Astrocyte of the spinal cord (primary cell): ENCODE measurements at places on chromosomes 16 and 17.

GRCh38 chr17:2782055-2782454 is 14.2 kb upstream of the RAP1GAP2 start:
- DNase-seq: peak; percentile 16

DNA sequence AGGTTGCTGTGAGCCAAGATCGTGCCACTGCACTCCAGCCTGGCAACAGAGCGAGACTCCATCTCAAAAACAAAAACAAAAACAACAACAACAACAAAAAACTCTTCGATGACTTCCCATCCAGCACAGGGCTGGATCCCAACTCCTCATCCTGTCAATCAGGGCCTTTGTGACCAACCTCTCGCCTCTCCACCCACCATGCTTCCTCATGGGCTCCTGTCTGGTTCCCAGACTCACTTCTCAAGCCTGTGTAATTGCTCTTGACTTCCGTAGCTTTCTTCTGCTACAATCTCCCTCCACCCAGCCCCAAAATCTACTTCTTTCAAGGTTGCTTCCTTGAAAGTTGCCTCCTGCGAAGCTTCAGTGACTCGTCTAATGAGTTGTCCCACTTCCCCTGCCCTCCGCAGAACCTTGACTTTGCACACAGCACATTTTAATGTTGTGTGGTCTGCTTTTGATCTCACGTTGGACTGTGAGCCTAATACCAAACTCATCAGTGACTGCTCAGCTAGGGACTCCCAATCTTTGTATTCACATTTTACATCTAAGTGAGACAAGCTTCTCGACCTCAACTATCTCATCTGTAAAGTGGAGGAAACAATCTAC is 936 bp upstream of the RASL10B start:
- DNase-seq: no peak

GRCh38 chr17:49365667-49366066 is 3.6 kb upstream of the ZNF652 start:
- DNase-seq: peak; percentile 13

DNA sequence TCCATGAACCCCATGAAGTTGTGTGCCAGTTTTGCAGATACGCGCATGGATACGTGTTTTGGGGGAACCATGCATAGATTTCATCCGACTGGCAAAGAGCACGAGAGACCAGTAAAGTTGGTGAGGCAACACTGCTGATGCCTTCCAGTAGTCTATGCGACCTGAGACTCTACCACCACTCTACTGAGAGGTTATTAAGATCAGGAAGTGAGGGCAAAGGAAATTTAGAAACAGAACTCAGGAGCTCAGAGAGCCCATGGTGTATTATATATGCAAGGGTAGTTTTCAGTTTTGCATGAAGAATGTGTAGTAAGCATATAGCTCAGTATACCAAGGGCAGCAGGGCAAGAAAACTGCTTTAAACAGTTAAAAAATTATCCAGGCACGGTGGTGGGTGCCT is 4.2 kb downstream of the SLX4 start:
- DNase-seq: no peak

GRCh38 chr17:46002311-46002972 is 3.4 kb downstream of the STH start:
- DNase-seq: peak; percentile 59

DNA sequence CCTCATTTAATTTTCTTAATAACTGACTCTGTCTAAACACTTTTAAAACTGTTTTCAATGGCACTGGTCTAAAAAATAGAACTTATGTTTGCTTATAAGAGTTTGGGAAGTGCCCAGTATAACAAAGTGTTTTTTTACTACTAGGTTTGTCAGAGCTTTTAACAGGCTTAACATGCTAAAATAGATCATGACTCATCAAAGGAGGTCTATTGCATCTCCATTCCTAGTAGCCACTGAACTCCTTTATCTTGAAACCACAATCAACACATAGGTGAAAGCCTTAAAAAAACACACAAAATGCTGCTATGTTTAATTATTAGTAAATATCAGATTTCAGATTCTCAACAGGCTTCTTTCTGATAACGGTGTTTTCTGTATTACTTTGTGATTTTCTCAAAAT is 196.4 kb upstream of the KIF2B start:
- DNase-seq: peak; percentile 78

DNA sequence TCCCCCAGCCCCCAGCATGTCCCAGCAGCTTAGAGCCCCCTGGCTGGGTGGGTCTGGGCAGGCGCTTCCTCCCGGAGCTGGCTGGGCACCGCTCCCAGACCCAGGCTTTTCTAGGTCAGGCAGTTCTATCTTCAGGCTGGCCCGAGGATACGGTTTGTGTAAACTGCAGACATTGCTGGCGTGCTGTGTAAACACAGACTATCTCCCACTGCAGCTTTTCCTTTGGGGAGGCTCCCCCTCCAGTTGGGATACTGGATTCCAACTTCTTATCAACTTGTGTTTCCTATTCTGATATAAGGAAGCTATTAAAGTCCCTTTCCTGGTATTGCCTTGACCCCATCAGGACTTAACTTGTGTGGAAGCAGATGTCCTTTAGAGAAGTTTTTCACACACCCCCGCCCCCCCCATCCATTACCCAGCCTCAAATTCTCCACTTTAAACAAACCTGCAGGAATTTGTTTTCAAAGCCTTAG is 18.3 kb upstream of the GNA13 start:
- DNase-seq: no peak

DNA sequence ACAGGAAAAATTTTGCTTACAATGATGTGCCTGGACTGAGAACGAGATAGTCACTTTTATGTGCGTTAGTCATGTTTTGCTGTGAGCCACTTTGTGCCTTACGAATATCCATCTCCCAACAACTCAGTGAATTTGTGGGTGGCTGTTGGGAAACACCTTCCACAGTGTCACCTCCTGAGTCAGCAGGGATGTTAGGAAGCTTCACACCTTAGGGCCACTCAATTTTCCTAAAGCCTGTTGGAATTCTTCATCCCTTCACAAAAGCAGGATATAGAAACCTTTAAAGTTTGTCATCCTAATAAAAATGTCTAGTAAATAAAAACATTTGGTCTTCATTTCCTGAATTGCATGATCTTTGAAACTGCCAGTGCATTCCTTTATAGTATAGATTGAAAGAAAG is 4.3 kb upstream of the KRTAP3-1 start:
- DNase-seq: no peak

DNA sequence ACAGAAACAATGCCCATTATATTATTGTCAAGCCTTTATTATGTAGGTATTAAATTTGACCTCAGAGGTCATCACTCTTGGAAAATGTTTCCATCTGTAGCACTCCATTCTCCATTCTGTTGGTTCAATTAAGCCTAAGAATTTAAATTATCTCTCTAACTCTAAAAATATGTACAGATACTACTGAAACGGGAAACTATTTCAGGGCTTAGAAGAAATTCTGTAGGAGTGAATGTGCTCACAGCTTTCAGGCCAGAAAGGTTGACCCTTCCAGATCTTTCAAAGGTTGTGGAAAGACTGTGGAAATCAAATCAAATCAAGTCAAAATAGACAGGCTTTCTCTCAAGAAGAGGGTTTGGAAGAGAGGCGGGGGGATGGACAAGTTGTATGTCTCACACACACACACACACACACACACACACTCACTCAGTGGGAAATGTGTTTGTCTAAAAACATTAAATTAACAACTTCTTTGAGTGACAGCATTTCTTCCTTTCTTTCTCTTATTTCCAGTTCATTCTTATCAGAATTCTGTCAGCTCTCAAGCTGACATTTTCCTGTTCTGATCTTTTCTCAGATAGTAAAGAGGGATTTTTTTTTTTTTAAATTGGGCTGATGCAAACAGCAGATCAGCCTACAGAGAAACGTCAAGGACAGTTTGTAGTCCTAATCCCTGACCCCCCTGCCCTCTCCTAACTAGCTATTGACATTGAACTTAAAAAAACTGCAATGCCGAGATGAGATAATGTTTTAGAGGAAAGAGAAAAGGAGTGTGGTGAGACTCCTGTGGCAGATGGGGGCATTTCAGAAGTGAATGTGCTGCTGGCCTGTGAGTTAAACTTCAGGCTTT is 139.0 kb upstream of the ZFHX3 start:
- DNase-seq: no peak

DNA sequence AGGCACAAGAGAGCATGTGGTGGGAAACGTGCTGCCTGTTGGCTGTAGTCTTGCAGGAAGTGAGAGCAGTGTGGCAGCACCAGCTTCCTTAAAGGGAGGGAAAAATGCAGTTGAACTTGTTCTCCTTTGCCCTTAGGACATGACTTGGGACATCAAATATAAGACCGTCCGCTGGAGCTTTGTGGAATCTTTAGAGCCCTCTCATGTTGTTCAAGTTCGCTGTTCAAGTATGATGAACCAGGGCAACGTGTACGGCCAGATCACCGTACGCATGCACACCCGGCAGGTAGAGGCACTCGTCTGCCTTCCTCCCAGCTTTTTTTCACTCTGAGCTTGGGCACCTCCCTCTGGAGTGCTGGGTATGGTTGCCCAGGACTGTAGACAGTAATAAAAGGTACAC is 23.3 kb downstream of the GPR179 start:
- DNase-seq: no peak

- no peak for DNase-seq
Measured at GRCh38 chr16:984736-985636, 3.4 kb downstream of the SOX8 start.

GRCh38 chr17:66322764-66323163 is 20.4 kb downstream of the PRKCA start:
- DNase-seq: no peak

DNA sequence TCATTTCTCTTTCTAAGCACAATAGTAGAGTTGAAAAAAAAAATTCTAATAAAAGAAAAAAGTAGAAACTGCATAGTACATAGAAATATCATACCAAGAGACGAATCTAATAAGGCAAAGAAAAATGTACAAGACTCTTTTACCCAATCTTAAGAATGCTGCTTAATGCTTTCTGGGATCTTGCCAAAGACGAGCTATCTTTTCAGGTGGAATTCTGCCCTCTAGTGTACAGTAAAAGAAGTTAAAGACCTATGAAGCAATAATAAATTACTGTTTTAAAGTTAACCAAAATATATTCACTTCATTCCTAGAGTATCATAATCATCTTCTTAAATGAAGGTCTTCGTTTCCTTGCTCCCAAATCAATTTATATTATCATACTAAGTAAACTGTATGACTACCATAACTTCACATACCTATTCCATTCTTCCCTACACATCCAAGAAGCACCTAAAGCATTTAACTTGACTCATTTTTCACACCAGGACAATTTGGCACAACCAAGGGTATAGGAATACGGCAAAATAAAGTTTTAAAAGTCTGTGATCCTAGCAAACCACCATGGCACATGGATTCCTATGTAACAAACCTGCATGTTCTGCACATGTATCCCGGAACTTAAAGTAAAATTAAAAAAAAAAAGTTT is 47.7 kb downstream of the CFDP1 start:
- peak; percentile 86 for DNase-seq

GRCh38 chr17:82328141-82328993 is 5.2 kb downstream of the SECTM1 start:
- DNase-seq: no peak

GRCh38 chr16:58815181-58815888 is 81.2 kb upstream of the GOT2 start:
- no peak for DNase-seq

DNA sequence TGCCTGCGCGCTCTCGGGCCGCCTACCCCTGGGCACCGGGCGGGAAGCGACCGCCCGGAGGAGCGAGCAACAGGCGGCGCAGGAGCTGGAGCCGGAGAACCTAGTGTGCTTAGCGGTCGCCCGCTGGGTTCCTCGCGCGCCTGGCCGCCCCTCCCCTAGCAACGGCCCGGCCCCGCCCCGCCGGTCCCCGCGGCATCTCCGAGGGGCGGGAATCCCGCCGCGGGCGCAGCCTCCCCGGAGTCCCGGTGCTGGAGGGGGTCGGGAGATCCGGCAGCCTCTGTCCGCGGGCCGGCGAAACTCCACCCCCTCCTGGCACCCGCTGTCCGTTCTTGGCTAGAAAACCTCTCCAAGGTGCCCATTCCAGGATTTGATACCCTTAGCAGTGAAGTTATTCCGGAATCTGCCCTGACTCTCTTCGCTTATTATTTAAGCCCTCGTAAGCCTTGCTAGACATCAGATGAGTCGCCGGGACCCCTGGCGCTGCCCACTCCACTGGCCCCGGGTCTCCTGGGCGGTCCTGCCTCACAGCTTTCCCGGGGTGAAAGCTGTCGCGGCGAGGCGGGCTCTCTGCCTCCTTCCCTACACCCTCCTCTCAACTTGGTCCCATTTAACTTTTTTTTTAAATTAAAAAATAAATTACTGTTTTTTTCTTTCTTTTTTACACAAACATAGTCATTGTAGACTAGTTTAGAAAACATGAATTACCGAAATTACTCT is at the start of gene RPRML:
TSS of gene RPRML (minus strand) at position 107 of the 717 bp plus-strand sequence. CDS start 246 bp downstream, outside the sequence.
- DNase-seq: no peak

DNA sequence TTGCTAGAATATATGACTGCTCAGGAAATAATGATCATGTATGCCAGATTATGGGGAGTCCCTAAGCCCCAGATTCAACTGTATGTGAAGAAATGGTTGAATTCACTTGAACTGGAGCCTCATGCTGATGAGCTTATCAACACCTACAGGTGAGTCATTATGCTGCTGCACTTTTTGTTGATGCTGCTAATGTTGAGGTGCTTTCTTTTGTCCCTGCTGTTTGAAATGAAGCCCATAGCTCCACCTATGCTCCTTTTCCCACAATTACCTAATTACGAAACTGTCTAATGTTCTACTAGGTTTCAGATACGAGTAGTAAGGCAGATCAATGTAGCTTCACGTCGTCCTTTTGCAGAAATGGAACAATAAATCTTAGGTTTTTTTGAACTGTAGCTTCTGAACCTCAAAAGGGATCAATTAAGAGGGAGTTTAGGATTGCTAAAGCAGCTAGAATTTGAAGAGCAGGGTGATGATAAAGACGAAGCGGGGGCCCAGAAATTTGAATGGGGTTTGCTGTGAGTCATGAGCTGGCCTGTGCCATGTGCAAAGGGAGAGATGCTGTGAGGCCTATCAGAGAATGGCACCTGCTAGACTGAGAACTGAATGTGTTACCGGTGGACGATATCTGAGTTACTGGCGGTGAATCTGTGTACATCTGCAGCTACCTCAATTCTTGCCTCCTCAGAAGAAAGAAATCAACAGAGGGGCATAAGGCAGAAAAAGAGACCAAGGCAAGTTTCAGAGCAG is 6.1 kb upstream of the UQCRC2 start:
- DNase-seq: no peak

GRCh38 chr16:15461376-15461775 is 27.0 kb downstream of the BMERB1 start:
- peak; percentile 18 for DNase-seq

- no peak for DNase-seq
Measured at GRCh38 chr17:75844530-75845057, 390 bp upstream of the UNC13D start.

GRCh38 chr17:8121681-8122421 is 2.1 kb downstream of the HES7 start:
- peak; percentile 65 for DNase-seq

DNA sequence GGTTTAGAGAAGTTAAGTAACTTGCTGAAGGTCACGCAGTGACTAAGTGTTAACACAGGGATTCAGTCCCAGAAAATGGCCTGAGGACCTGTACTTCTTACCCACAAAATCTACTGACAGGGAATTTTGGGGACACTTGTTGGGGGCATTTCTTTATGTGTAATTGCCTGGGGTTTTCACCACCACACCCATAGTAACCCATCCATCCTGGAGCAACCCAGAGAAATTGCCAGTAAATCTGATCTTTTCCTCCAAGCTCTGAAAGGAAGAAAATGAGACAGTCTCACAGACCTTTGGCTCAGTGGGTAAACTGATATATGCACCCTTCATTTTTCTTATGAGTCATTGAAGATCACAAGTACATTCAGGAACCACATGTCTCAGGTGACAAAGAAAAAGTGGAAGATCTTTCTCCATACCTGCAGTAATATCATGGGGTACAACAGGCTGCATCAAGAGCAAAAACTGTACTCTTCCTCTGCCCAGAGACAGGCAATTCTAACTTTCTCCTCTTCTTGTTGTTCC is 81.0 kb downstream of the NOG start:
- no peak for DNase-seq

- DNase-seq: no peak
Measured at GRCh38 chr16:65697521-65697920, 575.7 kb upstream of the CDH11 start.
